GOT3 (cell line): ENCODE measurements at places on chromosomes 13 and 19.

GRCh38 chr19:10068205-10068604 lies 17.9 kb upstream of the SHFL start:
- DNase-seq = no peak

DNA sequence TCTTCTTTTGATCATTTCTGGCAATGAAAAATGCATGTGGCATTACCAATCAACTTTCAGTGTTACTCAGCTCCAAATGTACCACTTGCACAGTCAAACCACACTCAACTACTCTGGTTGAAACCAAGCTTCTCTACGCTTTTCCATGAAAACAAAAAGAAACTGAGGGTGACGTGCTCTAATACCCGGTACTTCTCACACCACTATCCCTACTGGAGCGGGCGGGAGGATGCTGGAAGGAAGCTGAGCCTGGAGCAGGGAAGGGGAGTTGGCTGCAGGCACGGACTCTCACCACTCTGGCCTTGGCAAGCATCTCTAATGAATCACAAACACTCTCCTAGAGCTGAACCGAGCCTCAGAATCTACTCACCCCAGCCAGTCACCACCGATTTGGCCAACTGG lies 48.2 kb downstream of the STK24 start:
- DNase-seq = no peak

GRCh38 chr13:33278913-33279312 lies 6.6 kb downstream of the STARD13 start:
- no peak for DNase-seq

GRCh38 chr19:2726904-2727639 lies 5.9 kb upstream of the DIRAS1 start:
- no peak for DNase-seq

- DNase-seq = no peak
Observed at GRCh38 chr19:31693131-31693932, 344.1 kb upstream of the TSHZ3 start.

- no peak for DNase-seq
Observed at GRCh38 chr13:26050568-26051230, 1.1 kb downstream of the SHISA2 start.

DNA sequence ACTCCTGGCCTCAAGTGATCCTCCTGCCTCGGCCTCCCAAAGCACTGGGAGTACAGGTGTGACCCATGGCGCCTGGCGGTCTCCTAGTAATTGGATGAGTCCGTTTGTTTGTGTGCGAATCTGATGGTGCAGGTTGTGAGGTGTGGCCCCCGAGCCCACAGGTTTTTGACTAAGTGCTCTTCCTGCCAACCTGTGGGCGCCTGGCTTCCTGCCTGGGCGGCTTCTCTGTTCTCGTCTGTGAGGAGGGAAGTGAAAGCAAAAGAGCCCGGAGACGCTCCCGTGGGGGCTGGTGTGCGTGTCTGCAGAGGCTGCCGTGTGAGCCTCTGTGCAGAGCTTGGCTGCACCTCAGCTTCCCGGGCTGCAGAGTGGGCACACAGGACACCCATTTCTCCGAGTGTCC lies 10.0 kb downstream of the ARHGAP45 start:
- no peak for DNase-seq

DNA sequence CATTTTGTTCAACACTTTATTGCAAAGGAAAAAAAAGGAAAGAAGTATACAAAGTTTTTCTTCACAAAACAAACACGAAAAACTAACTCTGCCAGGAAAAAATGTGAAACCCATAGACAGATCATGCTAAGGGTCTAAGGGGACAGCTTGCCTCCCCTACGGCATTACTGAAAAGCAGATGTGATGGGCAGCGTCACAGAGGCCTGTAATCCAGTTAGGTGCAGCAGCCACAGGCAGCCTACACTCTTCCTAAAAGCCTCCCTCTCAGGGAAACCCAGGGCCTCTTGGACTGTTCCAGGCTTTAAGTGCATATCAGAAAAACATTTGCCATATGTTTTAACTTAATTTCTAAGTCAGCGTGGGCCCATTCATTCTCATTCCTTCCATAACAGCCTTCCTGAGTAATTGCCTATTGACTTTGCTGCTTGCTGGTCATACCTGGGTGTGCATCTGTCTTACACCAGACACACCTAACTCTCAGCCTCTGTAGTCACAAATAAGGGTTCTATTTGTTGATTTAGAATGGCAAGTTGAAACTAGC lies 135.7 kb upstream of the SERP2 start:
- no peak for DNase-seq

- DNase-seq = no peak
Observed at GRCh38 chr13:71082631-71083030, 784.4 kb downstream of the DACH1 start.

- DNase-seq = no peak
Observed at GRCh38 chr19:1852581-1853128, 4.4 kb upstream of the REXO1 start.
